ENCODE measurements at places on chromosomes 3 and 15.

GRCh38 chr3:122497425-122497824, 17.3 kb downstream of the KPNA1 start:
- no peak for DNase-seq

DNA sequence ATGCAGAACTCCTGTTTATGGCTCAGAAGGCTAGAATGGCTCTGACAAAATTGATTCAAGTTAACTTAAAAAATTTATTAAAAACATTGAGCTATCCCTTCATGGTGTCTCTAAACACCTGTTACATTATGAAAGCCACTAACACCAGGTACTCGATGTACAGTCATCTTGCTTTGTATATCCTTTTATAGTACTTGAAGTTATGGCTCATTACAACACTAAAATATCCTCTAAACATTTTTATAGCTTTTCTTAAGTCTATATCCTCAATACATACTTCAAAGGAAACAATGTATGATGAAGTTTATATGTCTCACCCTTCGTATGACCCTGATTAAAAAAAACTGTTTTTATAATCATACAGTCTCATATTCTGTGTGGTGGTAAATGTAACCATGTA, 38.2 kb downstream of the SLITRK3 start:
- DNase-seq: no peak

DNA sequence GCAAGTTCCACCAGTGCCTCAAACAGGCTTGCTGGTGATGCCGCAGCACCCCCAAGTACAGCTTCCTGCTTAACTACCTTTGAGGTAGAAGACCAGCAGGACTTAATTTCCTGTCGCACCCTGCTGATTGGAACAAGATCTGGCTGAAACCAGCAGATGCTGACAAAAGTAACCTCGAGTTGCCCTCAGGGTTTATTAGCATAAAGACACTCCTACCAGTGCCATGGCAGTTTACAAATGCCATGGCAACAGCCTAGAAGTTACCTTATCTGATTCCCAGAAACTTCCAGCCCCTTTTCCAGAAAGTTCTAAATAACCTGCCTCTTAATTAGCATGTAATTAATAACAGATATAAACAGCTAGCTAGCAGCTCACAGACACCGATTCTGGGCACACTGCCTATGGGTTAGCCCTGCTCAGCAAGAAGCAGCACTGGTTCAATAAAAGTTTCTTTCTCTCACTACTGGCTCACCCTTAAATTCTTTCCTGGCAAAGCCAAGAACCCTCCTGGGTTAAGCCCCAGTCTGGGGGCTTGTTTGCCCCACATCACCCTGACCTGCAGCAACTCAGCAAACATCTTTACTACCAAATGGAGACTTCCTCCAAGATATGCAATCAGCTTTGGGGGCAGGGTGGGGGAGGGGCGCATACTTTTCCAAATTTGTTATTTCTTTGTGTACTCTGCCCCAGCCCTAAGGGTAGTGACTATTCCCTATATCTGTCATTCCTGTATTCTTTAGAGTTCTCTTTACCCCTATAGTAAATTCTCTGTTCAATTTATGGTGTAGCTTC, 54.2 kb downstream of the MAP4 start:
- DNase-seq: no peak

DNA sequence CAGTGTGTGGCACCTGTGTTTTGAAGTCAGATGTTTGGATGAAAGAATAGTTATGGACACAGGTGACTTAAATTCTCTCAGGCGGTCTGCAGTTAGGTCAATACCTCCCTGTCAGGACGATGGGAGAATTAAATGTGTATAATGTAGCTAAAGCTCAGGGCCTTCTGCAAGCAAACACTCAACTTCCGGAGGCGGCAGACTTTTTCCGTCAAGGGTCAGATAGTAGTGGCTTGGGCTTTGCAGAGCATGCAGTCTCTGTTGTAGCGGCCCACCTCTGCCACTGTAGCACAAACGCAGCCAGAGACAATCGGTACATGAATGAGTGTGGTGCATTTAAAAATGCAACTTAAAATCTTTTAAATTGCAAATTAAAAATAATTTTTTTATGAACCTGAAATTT, 47.4 kb downstream of the CMTM8 start:
- DNase-seq: no peak

GRCh38 chr3:87025661-87026645, 35.0 kb upstream of the VGLL3 start:
- no peak for DNase-seq

Data from activated CD8-positive, alpha-beta memory T cell treated with anti-CD3 and anti-CD28 coated beads, Interleukin-2, amount 50 U/mL, for 48 hours (primary cell).